ENCODE measurements at places on chromosomes 11 and 22.
A peak's percentile ranks its signal among the peaks of the same experiment; 100 is the strongest.

GRCh38 chr11:8328848-8329330, 65.2 kb upstream of the LMO1 start:
- peak; percentile 95 for DNase-seq

GRCh38 chr22:20011123-20011992, 5.3 kb downstream of the ARVCF start:
- no peak for DNase-seq

DNA sequence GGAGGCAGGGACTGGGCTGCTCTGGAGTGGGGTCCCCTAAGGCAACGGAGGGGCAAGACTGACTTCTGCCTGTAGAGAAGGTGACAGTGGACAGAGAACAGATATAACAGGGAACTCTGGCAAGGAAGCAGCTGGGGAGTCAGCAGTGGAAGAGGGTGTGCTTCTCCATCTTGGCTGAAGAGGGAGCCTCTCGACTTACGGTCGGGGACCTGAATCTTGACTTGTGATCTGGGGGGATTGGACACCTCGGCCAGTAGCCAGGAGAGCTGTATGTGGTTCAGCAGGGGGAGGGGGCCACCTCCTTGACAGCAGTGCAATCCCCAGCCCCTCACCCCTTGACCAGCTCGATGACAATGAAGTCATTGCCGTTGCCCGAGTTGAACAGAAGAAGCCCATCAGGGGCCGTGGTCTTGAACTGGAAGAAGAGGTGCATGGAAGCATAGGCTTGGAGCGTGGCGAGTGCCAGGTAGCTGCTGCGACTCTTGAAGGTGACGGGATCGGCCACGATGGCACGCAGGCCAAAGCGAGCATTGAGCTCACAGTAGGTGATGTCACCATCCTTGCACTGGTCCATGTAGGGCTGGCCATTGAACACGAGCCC, 60.0 kb downstream of the SLC22A12 start:
- no peak for DNase-seq

DNA sequence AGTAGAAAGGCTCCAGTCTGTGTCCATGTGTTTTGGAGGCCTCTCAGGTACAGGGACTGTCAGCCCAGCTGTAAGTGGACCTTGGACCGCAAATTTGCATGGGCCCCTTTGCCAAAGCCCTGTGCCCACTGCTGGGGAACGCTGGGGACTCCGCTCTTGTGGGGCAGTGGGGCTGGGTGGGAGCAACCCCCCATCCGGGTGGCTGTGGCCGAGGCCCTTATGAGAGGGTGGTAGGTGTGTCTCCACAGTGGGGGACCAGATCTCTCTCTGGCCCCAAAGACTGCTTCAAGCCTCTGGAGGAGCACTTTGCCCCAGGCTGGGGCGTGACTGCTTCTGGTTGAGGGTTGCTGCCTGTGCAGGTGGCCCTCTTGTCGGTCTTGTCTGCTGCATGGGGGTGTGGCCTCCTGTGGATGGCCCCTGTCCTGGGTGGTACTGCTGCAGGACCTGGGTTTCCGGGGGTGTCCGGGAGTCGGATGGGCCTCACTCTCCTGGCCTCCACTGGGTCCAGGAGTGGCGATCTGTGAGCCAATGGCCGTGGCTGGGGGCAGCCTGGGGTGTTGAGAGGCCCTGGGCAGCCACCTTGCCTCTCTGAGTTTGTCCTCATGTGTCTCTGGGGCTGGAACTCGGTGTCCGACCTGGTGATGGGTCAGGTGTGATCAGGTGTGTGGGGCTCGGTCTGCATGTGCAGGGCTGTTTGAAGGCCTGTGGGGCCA, 15.9 kb downstream of the KCNQ1 start:
- no peak for DNase-seq

- no peak for DNase-seq
These were observed 38.7 kb downstream of the WNT11 start for GRCh38 chr11:76167590-76167989.

DNA sequence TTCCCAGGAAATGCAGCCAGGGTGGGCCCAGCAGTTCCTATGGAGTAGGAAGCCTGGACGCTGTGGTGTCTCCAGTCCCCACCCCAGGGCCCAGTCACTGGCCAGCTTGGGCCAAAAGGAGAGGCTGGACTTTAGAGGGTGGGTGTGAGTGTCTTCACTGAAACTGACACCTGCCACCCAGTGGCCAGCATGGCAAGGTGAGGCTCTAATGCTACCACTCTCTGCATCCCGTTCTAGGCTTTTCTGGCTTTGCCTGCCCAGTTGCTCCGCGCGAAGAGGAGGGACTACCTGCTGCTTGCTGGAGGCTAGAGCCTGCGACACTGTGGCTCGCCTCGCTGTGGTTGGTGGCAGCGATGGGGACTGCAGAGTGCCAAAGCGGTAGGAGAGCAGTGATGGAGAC, 35.4 kb downstream of the C22orf42 start:
- peak; percentile 7 for DNase-seq

GRCh38 chr22:29004647-29005371, 56.8 kb downstream of the C22orf31 start:
- peak; percentile 97 for DNase-seq

DNA sequence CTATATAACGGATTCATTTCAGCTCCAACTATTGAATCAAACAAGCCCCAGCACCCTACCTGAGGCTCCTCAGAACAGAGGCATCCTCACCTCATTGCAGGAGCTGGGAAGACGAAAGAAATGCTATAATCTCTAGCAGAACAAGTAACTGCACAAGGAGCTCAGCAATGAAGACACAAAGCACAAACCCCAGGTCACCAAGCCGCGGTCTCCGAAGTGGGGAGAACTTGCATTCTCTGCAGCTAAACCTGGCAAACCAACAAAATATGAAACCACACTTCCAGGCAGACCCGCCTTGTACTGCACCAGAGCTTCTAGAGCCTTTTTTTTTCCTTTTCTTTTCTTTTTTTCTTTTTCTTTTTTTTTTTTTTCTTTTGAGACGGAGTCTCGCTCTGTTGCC, 21.8 kb upstream of the CD5 start:
- no peak for DNase-seq

Measured in SW480 (cell line).